Choroid plexus epithelial cell (primary cell): ENCODE measurements at places on chromosomes 3 and 15.

DNA sequence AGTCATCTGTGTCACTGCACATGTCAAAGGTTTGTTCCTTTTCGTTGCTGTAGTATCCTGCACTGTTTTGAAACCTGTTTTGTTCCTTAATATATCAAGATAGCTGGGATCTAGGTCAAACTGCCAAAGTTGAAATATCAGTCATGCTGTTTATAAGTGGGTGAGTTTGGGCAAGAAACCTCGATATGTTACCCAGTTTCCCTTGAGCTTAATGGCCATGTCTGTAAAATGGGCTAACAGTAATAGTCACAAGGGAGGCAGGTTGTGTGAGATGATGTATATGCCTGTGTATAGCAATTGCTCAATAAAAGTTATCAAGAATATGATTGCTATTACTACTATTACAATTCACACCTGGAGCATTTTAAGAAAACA lies 57.1 kb downstream of the BHLHE40 start:
- DNase-seq: no peak

DNA sequence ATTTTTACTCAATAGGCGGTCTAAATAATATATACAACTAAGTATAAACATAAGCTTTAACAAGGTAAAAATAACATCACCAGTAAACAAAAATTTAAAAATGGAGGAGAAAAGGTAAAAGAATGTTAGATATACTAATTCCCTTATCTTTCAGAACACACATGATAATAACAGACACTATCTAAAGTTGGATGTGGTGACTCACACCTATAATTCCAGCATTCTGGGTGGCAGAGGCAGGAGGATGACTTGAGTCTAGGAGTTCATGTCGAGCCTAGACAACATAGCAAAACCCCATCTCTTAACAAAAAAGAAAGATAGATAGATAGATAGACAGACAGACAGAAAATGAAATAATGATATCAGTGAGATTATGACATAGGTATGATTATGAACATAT lies 85.1 kb downstream of the STAG1 start:
- peak; percentile 10 for DNase-seq

GRCh38 chr3:161914703-161915417 lies 418.3 kb downstream of the OTOL1 start:
- peak; percentile 89 for DNase-seq

DNA sequence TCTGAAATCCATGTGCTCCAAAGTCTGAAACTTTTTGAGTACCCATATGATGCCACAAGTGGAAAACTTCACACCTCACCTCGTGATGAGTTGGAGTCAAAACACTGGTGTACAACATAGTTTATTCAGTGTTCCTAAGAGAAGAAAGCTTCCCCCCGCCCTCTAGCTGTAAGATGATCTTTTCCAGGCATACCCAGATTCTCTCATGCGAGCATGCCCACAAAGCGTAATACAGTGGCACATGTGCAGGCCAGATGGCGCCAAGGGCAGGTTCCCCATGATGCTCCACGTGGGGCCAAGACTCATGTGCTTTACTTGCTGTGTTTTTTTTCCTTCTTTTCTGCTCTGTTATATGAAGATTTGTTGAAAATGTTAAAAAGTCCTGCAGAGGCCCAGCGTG lies 104.9 kb upstream of the LRRFIP2 start:
- DNase-seq: peak; percentile 40

DNA sequence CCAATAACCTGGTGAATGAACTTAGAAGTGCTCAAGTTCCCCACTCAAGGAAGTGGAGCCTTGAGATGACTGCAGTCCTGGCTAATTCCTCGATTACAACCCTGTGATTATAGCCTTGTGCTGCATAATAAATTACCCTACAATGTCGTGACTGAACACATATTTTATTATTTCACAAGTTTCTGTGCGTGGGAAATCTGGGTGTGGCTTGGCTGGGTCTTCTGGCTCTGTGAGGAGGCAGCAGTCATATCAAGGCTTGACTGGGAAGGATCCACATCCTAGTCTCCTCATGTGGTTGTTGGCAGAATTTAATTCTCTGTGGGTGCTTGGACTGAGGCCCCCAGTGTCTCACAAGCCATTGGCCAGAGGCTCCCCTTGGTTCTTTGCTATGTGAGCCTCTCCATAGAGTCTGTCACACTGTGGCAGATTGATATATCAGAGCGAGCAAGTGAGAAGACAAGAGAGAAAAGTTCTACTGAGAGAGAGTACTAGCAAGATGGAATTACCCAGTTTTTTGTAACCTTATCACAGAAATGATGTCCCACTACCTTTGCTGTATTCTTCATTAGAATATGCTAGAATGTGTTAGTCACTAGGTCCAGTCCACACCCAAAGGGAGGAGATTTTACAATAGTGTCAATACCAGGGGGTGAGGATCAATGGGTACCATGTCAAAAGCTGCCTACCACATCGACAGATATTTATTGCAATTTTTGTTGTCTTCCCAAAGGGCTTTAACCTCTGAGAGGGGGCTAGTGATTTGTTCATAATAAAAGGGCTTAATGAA lies 102.8 kb upstream of the TBC1D5 start:
- DNase-seq: no peak

- peak; percentile 45 for DNase-seq
These were observed 28.5 kb downstream of the UBE2E1 start for GRCh38 chr3:23834082-23834870.
